Cerebellar nuclear complex (tissue), 1 donor: ENCODE measurements at places on chromosomes 12 and 14.

- DNase-seq = no peak
Measured at GRCh38 chr12:17030338-17030737, 424.4 kb upstream of the LMO3 start.

DNA sequence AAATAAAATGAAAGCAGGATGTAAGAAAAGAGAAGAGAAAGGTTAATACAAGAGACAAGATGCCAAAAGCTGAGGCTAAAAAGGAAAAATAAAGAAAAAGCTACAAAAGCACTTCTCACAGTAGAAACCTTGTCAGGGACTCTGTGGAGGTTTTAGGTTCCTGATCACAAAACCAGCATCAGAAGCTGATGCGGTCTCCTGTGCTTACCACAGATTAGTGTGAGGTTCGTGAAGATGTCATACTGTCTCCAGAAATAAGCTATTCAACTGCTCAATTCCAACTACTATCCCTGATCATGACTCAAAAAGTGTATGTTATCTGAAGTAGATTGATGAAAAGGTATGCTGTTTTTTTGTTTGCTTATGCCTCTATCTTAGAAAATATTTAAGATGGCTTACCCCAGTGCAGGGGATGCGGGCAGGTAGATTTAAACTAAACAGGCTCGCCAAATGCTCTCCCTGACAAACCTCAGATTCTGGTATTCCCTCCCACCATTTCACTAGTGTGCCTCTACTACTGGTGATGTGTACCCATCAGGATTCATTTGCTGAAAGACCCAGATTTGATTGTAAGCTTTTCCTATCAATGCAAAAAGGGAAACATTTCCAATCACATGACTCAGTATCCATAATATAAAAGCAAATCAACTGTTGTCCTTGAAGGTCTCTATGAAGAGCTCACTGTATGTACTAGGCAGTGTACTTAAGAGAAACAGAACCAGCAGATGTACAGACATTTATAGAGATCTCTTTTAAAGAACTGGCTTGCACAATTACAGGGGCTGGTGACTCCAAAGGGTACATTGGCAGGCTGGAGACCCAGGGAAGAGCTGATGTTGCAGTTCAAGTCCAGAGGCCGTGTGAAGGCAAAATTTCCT is 169.5 kb upstream of the FOXN3 start:
- no peak for DNase-seq

GRCh38 chr12:58496411-58497190 is 423.7 kb downstream of the LRIG3 start:
- no peak for DNase-seq

DNA sequence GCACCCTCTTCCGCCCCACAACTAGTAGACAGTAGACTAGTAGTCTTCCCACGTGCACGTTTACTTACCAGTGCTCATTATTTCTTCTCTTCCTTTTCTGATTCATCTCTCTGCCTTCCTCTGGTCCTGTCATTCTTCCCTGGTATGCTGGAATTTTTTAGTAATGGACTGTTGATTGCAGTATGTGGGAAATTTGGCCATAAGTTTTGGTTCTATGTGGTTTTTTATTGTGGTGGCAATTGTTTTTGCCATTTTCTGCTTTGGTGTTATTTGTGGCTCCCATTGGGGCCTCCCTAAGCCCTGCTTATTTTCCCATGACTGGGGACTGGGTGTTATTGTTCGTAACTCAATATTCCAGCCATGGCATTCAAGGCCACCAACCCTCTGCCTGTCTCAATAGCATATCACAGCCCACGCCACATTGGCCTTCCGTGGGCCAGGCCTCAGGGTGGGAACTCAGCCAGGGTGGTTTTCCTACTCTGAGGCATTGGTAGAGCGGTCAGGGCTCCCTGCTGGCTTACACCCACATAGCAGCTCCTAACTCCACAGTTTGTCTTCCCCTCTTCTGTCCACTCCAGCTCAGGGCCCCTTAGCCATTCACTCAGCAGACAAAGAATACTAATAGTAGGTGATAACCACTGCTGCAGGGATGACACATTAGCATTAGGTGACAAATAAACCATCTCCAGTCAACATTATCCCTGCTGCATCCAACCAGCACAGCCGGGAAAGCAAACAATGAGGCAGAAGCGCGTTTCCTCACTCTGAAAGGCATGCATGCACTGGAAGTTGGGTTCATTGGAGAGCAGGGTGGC is 321.5 kb downstream of the CACNA1C start:
- DNase-seq = no peak

DNA sequence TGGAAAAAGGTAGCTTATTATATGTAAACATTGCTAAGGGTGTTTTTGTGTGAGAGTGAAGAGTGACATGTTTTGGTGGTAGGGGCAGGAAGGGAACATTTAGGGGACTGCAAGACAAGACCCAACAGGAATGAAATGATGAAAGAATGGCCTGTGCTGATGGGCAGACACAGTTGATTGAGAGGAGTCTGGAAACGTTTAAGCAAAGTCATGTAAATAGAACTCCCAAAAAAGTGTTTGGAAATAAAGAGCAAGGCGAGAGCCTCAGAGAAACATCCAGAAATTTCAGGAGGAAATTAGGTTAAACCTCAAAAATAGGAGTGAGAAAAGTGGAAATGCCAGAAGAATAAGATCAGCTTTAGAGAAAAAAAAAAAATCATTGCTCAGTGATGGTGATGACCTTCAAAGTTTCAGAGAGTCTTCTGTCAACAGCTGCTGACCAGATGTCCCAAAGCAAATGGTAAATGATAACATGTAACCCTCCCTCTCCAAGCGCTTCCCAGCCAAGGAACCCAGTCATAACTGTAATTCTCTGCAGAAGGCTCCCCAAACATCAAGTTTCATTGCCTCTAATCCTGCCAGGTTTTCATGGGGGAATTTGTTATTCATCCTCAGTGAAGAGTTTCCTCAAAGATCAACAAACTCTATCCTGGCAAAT is 223.2 kb upstream of the FAR2 start:
- no peak for DNase-seq

DNA sequence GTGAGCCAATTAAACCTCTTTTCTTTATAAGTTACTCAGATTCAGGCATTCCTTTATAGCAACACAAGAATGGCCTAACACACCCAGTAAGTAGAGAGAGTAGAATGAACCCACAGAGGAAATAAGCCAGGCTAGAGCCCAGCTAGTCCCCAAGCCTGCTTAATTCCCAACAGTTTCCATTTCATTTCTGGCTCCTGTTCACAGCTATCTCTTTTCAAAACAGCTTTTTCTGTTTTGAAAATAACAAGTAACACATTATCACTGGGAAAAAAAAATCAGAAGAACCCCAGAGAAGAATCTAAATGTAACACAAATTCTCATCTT is 69.0 kb downstream of the HSPB8 start:
- no peak for DNase-seq

- no peak for DNase-seq
Measured at GRCh38 chr12:109637996-109638395, 64.4 kb downstream of the MVK start.

DNA sequence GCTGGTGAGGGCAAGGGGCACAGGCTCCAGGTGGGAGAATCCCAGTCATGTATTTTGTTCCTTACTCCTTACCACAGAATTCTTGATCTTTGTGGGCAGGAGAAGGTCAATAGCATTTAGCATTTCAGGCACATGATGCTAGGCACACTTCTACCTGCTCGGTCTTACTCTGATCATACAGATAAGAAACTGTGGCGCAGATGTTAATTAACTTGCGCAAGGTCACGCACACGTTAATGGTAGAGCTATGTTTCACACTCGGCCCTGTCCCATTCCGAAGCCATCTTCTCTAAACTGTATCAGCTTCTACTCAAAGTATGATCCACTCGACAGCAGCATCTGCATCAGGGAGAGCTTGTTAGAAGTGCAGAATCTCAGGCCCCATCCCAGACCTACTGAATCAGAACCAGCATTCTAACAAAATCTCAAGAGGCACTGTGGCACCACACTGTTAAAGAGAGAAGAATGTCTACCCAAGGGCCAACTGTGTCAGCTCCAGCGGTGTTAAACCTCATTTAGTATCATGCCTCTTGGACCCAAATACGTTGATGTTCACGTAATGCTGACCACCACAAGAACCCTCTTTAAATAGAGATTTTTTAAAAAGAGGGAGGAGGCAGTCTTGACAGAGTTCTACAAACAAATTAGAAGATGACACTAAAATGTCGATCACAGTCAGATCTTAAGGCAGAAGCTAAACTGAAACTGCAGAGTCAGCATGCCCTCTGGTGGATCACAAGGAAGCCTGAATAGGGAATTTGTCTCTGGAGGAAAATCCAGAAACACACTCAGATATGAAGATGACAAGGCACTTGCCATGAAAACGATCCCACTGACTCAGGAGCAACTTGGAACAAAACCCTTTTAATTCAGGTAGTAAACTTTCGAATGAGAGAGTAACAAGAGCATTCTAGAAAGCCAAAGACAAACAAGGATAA is 7.3 kb downstream of the STXBP6 start:
- no peak for DNase-seq

DNA sequence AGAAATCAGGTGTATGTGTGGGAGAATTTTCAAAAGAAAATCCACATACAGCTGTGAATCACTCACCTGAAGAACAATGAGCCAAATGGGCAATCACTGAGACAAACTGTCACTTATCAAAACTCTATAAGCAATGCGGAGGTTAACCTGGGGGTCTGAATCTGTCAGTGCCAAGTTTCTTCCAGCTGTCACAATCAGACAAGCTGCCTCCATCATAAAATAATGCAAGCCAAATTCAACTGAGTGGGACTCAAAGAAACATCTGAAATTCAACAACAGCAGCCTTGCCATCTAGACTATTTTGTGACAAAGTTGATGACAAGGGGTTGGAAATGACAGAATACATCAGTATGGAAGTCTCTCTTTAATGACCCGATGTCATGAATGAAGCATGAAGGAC is 60.3 kb downstream of the GARIN6 start:
- DNase-seq = no peak

- DNase-seq = peak; percentile 46
Measured at GRCh38 chr12:3207858-3208257, 130.7 kb downstream of the TSPAN9 start.

DNA sequence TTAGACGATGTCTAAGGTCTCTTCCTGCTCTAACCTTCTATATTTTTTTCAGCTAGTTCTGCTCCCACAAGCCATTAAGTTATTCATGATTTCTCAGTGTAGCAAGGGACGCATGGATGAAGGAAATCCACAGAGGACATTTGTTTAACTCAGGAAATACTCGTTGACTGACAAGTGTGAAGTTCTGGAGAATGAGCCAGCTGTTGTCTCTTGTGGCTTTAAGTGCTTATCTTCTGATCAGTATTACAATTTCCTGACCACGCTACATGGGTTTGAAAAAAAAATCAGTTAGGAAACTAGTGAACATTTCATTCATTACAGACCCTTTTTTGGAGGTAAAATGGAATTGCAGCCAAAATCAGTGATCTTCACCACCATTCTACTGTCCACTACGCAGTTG is 53.1 kb downstream of the GUCY2C start:
- no peak for DNase-seq

- no peak for DNase-seq
Measured at GRCh38 chr12:96121271-96121711, 72.9 kb upstream of the ELK3 start.

GRCh38 chr14:92486881-92487280 is 26.7 kb upstream of the RIN3 start:
- DNase-seq = no peak

GRCh38 chr12:56261503-56262232 is 3.5 kb upstream of the ANKRD52 start:
- DNase-seq = no peak

GRCh38 chr12:68445824-68446223 is 113.7 kb upstream of the MDM1 start:
- DNase-seq = no peak

GRCh38 chr12:124636138-124636978 is 68.9 kb upstream of the NCOR2 start:
- DNase-seq = no peak
